ENCODE measurements at places on chromosomes 13 and 19.

- DNase-seq: no peak
Measured at GRCh38 chr19:35058370-35058769, 16.8 kb downstream of the HPN start.

DNA sequence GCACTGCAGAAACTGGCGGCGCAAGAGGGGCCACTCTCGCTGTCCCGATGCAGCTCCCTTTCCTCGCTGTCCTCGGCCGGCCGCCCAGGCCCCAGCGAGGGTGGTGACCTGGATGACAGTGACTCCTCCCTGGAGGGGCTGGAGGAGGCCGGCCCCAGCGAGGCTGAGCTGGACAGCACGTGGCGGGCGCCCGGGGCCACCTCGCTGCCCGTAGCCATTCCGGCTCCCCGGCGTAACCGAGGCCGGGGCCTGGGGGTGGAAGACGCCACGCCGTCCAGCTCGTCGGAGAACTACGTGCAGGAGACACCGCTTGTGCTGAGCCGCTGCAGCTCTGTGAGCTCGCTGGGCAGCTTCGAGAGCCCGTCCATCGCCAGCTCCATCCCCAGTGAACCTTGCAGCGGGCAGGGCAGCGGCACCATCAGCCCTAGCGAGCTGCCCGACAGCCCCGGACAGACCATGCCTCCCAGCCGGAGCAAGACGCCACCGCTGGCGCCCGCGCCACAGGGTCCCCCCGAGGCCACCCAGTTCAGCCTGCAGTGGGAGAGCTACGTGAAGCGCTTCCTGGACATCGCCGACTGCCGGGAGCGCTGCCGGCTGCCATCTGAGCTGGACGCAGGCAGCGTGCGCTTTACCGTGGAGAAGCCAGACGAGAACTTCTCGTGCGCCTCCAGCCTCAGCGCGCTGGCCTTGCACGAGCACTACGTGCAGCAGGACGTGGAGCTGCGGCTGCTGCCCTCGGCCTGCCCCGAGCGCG, 12.4 kb downstream of the C19orf25 start:
- DNase-seq: no peak

GRCh38 chr13:36752673-36753072, 66.3 kb upstream of the RFXAP start:
- DNase-seq: no peak

GRCh38 chr13:74867460-74867859, 614.5 kb downstream of the TBC1D4 start:
- DNase-seq: no peak

DNA sequence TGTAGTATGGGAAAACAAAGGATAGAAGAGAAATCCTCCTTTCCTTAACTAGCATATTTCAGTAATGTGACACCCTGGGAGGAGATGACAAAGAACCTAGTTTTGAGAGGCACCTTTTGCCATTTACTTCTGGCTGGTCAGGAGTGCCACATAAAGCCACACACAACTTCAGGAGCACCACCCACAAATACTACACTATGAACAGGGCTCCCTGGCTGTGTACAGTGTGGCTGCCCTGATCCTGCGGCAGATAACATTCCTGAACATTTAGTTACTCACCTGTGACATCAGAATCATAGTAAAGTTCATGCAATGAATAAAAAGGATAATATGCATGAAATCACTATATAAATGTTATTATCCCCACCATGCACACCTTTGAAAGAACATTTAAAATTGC, 17.4 kb upstream of the IRS2 start:
- DNase-seq: no peak

- no peak for DNase-seq
Measured at GRCh38 chr19:41799444-41800000, 3.1 kb downstream of the CEACAM3 start.

DNA sequence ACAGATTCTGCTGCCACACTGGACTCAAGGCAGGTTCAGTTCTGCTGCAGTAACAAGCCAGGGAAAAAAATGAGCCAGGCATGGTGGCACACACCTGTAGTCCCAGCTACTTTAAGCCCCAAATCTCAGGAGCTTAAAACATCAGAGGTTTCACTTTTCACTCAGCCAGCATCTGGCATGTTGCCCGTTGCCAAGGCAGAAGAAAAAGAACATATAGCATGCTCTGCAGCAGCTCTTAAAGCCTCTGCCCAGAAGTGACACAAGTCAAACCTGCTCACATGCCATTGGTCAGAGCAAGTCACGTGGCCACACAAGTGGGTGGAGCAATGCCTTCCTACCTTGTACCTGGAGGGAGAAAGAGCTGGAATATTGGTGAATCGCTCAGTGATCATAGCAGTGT, 14.7 kb upstream of the ADGRE5 start:
- no peak for DNase-seq

DNA sequence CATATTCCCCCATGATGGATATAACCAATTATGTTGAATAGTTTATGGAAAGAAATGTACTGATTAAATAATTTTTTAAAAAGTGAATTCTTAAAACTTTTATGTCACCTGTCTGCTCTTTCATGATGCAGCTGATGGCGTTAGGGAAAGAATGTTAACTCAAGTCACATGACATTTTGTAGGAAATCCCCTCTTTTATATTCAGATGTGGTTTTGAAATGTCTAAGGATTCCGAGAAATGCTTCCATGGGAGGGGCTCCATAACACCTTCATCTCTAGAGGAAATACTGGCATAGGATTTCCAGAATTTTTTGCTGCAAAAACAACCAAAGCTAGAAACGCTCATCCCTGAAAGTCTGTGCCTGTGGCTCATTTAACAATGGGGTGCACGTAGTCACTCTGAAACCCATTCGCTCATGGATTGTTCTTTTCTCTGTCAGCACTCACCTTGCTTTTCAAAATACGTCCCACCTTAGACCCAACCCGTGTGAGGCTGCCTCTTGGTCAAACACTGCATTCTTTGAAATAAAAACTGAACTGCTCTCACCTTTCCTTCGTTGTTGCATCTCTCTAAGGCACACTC, 288.9 kb downstream of the SHISA2 start:
- no peak for DNase-seq

DNA sequence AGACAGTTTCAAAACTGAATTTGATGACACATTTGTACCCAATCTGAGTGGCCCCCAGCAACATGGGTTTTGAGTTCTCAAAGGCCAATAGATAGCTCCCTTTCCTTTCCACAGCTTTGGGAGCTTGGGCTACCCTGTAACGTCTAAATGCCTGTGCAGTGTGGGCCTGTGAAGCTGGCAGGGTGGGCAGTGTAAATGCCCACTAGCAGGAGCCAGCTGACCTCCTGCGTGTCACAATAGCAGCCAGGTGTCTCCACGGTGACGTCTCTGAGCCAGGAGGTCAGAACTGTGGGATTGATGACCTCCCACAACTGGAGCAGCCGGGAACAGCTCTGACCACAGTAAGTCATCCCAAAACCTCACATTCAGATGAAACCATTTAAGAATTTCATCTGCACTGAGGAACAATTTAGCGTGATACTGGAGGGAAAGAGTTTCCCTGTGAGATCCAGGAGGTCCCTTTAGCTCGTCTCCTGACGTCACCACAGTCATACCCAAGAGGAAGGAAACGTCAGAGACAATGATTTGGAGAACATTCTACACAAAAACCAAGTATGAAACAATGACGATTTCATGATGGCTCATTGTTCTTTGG, at the start of gene IPO5:
Gene IPO5 (plus strand): TSS at position 300 of the 595 bp plus-strand sequence. CDS start 23,022 bp downstream, outside the sequence.
- DNase-seq: peak; percentile 85

DNA sequence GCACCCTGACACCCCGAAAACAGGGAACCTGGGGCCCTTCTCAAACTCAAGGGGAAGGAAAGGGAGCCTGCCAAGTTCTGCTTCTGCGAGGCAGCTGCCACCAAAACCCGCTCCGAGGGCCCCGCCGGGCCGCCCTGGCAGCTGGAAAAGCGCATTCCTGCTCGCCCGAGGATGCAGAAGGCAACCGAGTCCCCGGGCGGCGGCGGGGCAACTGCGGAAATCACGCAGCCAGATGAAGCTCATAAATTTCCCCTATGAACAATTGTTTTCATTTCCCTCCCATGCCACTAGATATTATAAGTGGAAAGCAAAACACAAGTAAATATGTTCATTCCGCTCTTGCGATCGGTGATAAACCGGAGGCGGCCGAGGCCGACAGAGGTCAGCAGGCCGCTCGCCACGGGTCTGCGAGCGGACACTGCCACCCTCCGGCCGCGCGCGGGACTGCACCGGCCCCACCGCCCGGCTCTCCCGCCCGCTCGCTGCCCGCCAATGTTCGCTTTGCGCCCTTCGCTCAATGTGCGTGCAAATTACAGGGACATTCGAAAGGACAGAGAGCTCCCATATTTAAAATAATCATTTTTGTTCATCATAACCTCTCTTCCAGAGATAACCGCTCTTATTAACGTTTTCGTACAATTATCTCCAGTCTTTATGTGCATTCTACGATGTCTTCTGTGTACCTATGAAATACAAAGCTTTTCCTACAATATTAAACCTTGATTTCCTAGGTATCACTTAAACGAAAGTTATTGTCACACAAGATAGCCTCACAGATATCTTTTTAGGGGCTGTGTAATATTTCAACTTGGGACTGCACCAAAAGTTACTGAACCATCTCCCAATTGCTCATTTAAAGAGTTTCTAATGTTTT, 120.8 kb upstream of the ZNF507 start:
- no peak for DNase-seq

DNA sequence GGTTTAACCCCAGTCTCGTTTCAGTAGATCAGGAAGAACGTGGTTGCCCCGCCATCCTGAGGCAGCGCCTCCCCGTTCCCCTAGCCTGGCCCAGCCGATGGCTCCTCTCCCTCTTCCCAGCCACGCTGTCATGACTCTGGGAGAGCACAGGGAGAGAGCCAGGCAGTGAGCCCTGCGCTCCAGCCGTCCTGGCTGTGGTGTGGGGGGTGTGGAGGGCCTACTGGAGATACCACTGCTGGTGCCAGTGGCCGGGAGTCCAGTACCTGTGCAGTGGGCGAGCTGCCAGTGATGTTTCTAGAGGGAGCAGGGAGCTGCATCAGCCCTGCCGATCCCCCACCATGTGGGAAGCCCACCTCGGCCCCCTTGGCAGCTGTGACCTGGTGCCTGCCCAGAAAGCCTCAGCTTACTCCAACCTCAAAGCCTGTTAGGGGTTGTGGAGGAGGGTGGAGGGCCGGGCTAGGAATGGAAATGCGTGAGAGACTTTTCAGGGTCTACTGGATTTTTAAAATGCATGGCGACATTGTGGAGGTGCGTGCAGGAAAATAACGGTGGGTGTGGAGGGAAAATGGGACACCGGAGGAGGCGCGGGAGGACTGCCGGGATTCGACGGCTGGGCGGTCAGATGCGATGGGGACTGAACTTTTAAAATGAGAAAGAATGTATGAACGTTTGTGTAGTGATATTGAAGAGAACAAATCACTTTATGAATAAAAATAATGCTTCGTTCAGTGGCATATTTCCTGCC, 4.9 kb downstream of the TEX29 start:
- DNase-seq: no peak

- DNase-seq: no peak
Measured at GRCh38 chr19:5182751-5183150, 157.9 kb downstream of the PTPRS start.

GRCh38 chr13:40061466-40062450, 406.3 kb downstream of the COG6 start:
- DNase-seq: peak; percentile 37

DNA sequence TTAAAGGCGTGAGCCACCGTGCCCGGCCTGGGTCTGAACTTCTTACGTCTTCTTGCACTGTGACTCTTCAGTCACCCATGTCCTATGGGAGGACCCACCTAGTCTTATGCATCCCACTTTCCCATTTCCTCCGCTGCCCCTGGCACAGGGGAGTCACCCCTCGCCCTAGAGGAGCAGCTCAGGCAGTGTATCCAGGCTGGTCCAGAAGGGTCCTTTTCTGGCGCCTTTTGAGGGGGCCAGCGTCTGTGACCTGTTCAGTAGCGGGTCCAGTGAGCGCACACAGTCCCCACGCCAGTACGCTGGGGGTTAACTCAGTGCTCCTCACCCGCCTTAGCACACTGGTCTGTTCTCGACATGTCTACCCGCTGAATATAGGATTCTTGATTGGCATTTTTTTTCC, 107.1 kb downstream of the TM9SF2 start:
- no peak for DNase-seq

- DNase-seq: no peak
Measured at GRCh38 chr19:53898636-53899341, 10.3 kb upstream of the CACNG7 start.

- no peak for DNase-seq
Measured at GRCh38 chr19:7544626-7545025, 9.1 kb downstream of the PNPLA6 start.

GRCh38 chr13:90105849-90106496, 1241.5 kb upstream of the MIR17HG start:
- DNase-seq: no peak

GRCh38 chr13:46379611-46380010, 7.4 kb downstream of the RUBCNL start:
- no peak for DNase-seq

DNA sequence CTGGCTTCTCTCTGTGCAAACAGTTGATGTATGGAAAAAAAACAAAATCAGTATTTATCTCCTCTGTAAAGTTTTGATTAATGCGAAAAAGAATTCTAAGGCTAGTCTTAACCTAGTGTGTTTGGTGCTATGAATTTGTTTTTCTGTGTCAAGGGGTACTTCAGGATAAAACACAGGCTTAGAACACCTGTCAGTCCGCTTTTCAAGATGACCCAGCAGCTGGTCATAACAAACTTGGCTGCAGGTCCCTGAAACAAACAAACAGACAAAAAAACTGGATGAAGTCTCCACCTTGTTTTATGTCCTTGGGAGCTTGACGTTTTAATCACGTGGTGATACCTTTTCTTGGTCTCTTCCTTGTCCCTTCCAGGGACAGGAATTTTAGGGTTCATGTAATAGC, 689.3 kb downstream of the UQCRFS1 start:
- DNase-seq: no peak

DNA sequence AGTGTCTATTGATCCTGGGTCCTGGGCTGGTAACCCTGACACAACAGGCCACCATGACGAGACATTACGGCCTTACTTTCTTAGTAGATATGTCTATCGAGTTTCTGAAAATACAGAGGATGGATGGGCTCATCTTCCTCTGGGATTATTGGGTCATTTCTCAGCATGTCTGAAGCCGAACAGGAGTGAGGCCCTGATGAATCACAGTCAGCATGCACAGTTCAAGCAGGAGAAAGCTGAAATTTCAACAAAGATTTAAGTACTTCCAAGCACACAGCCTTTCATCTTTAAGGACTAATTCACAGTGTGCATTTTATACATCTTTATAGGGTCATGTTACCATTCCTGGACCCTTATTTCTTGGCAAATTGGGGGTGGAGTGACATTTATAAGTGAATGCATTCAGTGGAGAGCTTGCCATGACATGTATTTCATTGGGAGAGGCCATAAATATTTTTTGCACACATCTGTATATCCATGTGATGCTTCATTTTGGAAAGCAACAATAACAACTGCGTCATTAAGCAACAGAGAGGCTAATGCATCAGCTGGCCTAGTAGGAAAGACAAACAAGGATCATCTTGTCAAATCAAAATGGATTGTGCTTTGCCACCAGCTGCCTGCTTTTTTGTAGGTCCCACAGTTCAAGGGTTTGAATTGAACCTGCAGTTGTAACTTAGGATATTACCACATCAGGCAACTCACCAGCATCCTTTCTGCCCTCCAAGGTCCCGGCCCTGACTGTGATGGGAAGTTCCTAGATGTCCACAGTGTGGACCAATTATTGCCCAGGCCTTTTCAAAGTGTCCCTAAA, 143.5 kb downstream of the DNAJC15 start:
- DNase-seq: no peak

All from AG09309 (cell line).